CD4-positive, alpha-beta T cell treated with Interleukin-6 for 4 hours (primary cell): ENCODE measurements at places on chromosomes 3 and 15.

DNA sequence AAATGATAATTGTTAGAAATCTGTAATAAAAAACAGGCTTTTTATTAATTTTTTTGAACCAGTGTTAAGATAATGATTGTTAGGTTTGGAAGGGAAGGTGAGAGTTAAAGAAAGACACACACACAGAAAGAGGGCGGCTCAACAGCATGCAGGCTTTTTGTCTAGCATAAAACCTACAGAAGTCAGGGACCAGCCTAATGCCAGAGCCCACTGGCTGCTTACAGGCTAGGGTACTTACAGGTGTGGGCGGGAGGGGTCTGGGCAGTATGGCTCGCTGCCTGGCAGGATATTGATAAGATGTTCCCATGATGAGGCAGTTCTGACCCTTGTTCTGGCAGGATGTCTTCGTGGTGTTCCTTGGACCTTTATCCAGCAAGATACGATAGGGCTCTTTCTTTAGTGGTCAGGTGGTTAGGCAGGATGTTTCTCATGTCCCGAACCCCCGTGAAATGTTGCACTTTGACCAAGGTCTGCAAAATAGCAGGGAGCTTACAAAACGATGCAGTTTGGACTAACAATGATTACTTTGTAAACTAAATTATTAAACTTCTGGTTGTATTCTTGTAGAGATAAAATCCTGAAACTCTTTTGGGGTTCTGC lies 84.7 kb downstream of the DCUN1D1 start:
- no peak for DNase-seq

DNA sequence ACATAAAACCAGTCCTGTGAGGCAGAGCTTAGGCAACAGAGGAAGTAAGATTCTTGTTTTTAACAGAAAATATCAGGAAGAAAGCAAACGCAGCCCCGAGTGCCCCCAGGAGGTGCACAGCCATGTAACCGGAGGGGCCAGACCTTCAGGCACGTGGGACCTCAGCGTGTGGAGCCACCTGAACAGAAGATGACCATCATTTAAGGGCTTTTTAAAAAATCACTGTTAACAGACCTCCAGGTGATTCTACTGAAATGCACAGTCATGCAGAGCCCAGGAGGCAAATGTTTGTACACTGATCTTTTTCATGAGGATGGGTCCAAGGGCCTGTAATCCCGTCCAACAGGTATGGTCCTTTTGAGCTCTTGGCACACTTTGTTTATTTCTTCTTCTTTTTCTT lies 38.8 kb downstream of the SPG21 start:
- DNase-seq = no peak

DNA sequence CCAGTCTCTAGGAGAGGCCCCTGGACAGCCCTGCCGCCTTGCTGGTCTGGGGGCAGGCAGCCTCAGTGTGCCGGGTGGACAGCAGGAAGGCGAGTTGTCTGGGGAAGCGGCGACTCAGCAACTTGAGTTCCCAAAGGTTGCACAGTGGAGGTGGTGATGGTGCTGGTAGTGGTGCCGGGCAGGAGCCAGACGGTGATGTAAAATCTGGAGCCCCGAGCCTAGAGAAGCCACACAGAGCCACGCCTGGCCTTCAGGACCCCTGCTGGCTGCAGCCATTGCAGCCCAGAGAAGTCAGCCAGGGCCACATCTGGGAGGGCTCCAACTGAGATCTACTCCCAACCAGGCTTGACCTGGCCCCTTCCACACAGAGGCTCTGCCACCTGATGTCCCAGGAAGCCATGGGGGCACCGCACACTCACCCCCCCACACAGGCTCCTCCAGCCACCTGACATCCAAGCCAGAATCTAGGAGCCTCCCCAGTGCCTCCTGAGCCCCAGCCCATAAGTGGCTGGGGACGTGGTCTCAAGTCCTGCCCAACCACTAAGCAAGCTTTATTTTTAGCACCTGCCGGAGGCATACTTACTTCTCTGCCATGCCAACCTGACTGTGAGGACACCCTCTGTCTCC lies 8.8 kb downstream of the C3orf22 start:
- DNase-seq = no peak

GRCh38 chr3:127064391-127065137 lies 81.6 kb downstream of the PLXNA1 start:
- DNase-seq = no peak

DNA sequence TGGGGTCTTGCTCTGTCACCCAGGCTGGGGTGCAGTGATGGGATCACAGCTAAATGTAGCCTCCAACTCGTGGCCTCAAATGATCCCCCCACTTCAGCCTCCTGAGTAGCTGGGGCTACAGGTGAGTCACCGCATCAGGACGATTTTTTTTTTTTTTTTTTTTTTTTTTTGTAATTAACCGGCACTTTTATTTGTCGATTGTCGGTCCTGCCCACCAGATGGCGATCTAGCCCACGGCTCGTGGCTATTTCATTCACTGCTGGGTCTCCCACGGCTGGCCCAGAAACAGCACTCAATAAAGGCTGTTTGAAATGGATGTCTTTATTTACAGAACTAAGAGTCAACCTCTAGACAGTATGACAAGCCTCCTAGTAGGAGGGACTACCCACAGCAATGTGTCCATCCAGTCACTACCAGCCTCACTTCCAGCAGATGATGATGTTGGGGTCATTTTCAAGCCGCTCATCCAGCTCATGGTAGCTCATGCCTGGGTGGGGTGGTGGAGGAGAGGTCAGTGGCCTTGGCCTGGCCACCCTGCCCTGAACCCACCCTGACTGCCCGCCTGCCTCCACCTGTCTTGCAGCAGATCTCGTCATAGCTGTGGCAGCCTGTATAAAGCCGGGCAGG lies 1.8 kb upstream of the ZMYND10 start:
- DNase-seq = peak; percentile 82

DNA sequence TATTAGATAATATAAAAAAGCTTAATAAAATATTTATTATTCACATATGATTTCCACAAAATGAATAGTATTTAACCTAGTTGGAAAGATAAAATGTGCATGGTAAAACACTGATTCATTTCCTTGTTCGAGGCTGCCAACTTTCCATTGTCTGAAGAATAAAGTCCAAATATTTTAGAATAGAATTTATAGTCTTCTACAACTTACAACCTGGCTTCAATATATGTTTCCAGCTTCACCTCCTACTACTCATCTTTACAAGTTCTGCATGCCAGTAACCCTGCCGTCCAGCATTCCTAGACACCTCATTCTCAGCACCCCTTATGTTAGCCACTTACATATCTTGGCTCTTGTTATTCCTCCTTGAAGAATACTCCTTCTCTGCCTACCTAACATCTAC lies 244.5 kb downstream of the FGF12 start:
- DNase-seq = no peak

DNA sequence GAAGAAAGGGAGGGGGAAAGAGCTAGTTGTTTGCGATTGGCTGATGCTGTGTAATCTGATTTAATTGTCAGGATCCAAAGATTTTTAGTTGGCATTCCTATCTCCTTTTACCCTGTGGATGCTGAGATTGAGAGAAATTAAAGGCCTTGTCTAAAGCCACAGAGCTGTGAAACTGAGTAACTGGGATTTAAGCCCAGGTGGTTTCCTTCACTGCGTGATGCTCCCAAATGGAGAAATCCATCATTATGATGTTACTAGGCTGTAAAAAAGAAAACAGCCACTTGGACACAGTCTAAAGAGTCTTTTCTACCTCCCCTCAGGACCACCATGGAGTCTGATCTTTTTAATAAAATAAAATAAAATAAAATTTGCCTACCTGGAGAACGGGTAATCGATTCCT lies 883.0 kb upstream of the NR2F2 start:
- no peak for DNase-seq

DNA sequence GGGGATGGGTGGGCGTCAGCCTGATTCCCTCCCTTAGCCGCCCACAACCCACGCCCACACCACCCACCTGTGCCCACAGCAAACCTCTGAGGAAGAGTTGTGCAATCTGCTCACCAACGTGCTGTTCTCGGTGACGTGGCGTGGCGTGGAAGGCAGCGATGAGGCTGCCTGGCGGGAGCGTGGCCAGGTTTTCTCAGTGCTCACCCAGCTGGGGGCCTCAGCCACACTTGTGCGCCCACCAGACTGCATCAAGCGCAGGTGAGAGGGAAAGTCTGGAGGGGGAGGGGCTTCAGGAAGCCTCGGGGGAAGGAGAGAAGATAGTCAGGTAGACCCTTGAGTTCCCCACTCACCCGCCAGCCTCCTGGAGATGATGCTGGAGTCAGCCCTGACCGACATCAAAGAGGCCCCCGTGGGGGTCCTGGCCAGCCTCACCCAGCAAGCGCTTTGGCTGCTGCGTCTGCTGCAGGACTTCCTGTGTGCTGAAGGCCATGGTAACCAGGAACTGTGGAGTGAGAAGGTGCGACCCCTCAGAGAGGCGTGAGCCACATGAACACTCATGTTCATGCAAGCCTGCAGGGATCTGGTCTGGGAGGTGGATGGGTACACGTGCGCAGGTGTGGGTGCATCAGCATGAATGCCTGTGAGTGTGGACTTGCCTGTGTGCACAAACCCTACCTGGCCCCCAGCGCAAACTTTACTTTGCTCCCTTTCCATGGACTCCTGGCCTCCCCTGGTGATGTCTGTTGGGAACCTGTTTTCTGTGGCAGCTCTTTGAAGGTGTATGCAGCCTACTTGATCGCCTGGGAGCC lies 21.7 kb downstream of the NBEAL2 start:
- no peak for DNase-seq

DNA sequence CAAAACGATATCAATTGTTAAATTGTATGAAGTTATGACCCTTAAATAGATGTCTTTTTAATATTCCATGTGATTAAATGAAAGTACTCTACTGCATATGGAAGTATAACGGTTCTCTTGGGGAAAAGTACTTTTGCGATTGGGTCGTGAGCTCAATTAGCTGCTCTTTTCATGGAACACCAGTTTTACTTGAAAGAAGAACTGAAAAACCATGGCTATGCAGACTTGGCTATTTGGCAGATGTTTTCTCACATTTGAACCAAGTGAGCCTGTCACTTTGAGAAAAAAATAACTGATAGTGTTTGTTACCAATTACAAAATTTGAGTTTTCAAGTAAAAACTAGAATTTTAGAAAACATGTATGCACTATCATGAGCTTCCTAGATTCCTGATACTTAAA lies 5.9 kb upstream of the INAFM2 start:
- DNase-seq = no peak

DNA sequence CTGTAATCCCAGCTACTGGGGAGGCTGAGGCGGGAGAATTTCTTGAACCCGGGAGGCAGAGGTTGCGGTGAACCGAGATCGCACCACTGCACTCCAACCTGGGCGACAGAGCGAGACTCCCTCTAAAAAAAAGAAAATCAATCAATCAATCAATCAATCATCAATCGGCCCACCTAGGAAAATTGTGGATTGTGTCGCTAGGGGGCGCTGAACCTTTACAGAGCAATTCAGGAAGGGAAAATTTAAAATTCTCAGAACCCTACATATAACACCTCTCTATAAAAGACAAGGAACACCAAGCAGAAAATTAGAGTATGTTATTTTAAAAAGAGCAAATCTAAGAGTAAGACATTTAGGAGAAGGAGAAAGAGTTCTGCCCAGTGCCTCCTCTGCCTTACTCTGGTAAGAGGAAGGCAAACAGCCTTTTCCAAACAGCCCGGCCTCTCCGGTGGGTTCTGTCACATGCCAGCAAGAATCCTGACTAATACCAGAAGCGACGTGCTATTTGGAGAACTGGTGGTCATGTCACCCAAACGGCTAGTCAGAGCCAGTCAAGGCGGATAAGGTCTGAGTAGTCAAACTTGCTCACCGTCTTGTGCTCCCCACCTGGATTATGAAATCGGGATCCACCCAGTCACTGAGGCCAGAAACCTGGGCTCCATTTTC lies 22.3 kb upstream of the SMCO1 start:
- peak; percentile 79 for DNase-seq

DNA sequence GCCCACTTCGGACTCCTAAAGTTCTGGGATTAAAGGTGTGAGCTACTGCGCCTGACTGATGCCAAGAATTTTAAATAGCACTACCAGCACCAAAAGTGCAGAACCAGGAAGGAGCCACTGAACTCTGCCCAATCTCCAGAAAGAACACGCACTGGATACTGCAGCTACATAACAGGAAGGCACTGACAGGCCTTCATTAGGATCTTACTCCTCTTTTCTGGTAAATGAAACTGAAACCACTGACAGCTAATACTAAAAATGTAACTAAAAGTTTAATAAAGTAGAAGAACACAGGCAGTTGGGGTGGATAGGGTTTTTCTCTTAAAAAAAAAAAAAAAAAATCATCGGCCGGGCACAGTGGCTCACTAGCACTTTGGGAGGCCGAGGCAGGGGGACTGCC lies 74.1 kb upstream of the CHRM5 start:
- no peak for DNase-seq

GRCh38 chr3:71055257-71056001 lies 528.1 kb downstream of the FOXP1 start:
- DNase-seq = no peak

- DNase-seq = peak; percentile 61
Measured at GRCh38 chr3:13452490-13453335, 27.4 kb upstream of the HDAC11 start.

GRCh38 chr3:40191850-40192448 lies 117.6 kb upstream of the EIF1B start:
- peak; percentile 57 for DNase-seq

DNA sequence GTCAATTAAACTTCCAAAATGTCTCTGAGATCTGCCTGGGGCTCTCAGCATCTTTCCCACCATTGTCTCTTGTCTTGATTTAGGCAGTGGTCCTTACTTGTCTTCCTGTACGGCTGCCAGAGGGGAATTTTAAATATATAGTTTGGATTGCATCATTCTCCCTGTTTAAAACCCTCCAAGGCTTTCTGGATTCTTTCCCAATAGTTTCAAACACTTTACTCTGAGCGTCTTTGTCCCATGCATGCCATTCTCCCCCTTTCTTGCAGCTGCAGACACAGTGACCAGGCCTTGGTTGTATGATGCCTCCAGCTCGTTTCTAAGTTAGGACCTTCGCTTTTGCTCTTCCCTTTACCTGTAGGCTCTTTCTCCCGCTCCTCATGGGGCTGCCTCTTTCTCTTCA lies 323.3 kb upstream of the CTNNB1 start:
- no peak for DNase-seq

- no peak for DNase-seq
Measured at GRCh38 chr3:82509106-82509842, 747.8 kb upstream of the GBE1 start.

DNA sequence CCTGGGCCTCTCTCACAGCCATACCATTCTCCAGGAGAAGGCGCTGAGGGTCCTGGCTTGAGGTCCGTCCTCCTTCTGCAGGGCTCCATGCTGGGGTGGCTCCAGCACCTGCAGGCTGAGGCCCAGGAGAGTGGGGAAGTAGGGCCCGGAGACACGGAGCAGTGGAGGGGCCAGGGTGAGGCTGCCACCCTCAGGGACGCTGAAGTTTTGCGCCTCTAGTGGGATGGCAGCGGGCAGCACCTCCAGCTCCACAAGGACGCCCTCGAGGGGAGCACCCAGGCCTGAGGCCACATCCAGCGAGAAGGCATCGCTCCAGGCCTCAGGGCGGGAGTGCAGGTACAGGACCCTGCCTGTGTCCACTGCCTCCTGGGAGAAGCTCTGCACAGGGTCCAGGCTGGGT lies 27.5 kb downstream of the CSPG4 start:
- no peak for DNase-seq

DNA sequence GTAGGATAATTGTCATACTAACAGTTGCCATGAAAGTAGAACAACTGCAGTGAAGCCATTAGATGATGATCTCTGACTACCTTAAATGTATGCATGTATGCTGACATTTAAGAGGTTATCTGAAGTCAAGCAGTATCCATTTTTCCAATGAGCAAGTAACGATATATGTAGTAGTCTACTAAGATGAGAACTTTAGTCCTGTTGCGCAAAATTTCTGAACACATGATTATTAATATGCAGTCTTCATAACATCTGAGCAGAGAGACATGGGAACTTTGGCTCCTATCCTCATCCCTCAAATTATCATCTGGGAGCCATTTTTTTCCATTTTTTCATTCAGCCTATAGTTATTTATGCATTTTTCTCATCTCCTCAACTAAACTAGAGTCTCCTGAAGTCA lies 79.2 kb downstream of the MME start:
- no peak for DNase-seq
